Fibroblast of skin of right biceps (primary cell): ENCODE measurements at places on chromosomes 12 and 14.

GRCh38 chr14:66979101-66979974 is 209.9 kb upstream of the GARIN2 start:
- DNase-seq = peak; percentile 5

DNA sequence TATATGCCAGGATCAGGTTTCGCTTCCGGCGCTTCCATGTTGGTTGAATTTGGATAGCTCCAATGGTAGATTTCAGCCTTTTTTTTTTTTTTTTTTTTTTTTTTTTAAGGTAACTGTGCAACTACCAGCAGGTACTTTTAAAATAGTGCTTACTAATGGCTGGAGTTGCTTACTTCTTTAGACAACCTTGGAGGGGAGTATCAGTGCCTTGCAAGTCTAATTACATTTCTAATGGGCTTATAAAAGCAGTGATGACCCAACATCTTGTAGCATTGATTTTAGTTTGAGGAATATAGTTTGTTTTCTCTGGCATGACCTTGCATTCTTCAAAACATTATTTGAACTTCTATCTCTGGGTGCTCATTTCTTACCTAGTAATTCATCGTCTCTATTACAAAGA is 1.1 kb downstream of the EIF4B start:
- DNase-seq = no peak

DNA sequence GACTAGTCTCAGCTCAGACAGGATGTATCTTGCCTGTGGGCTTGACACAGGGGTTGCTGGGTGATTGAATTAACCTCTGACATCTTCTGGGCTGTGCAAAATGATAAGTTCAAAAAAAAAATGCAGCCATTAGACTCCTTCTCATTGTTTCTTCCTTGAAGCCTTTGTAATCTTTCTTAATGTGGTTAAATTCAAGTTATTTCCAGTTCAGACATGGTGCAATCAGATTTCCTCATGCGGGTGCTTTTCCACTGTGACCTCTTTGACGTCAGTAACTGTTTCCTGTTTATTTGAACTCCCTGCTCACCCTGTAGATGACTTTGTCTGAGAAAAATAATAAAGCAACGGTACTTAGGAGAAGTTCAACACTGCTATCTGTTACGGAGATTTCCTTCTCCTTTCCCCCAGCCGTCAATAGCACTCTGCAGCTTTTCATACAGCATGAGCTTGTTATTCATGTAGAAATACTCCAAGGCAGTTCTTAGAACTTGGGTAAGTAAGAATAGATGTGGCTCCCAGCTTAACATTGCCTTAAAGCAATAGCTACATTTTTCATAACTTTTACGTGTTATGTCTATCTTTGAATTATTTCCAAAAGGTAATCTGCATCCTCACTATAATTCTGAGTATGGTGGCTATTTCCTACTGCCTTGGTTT is 155.5 kb downstream of the PRKCH start:
- DNase-seq = peak; percentile 84

- DNase-seq = no peak
These were observed 30.3 kb downstream of the C14orf132 start for GRCh38 chr14:96069421-96069820.

- DNase-seq = peak; percentile 89
These were observed 36.6 kb downstream of the NID2 start for GRCh38 chr14:52032204-52032801.

- DNase-seq = no peak
These were observed 21.9 kb downstream of the YBX3 start for GRCh38 chr12:10701131-10701681.

GRCh38 chr12:86456776-86457175 is 200.6 kb upstream of the MGAT4C start:
- no peak for DNase-seq

- no peak for DNase-seq
These were observed 17.2 kb upstream of the CACNA1C start for GRCh38 chr12:2035431-2036055.

- DNase-seq = peak; percentile 28
These were observed 5.3 kb downstream of the OASL start for GRCh38 chr12:121033625-121034349.

GRCh38 chr12:31603546-31604009 is 12.6 kb upstream of the DENND5B start:
- DNase-seq = no peak

DNA sequence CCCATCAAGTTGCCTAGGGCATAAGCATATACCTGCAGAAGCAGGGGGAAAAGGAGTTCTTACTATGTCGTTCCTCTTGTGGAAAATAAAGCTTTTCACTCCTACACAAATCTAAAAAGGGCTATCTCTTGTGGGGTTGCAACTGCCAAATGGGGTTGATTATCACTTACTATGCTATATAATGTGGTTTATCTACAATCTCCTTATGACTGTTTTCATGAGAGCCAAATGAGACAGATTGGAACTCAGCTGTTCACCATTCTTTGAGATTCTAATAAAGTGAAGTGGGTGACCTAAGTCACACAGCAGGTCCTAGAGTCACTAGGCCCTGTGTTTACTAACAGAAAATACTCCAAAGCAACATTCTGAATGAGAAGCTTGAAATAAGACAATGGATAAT is 47.7 kb downstream of the CIT start:
- no peak for DNase-seq

GRCh38 chr12:97134495-97134894 is 227.4 kb downstream of the NEDD1 start:
- DNase-seq = no peak

- DNase-seq = peak; percentile 38
These were observed 36.9 kb upstream of the AP4S1 start for GRCh38 chr14:30988509-30988908.

GRCh38 chr12:66776974-66777373 is 98.1 kb upstream of the GRIP1 start:
- no peak for DNase-seq

- no peak for DNase-seq
These were observed 197.8 kb downstream of the FSCB start for GRCh38 chr14:44309331-44309730.

DNA sequence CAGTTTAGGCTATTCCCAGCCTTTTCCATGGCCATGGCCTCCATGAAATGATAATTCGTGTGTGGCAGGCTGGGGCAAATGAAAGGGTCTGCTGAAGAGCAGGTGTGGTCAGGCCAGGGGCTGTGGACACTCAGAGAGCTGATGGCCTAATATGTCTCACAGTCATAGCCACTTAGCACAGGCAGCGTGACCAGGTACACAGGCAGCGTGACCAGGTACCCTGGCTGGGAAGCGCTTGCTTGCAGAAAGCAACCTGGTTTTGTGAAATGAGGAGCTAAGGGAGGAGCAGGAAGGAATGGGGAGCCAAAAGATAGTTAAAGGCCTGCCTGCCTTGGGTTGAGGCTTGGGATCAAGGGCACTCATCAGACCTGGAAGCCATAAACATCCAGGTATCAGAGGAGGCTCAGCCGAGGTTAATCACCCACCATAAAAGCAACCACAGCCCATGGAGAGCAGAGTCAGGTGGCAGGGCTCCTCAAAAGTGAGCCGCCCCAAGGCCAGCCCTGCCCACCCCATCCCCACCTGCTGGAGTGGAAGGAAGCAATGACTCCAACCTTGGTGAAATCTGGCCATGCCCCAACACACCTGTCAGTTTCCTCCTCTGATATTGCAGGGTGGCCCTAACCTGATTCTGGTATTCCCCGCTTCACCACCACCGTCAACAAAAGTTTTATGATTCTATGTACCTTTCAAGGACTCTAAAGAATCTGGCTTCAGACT is 8.0 kb upstream of the KRT8 start:
- no peak for DNase-seq

- DNase-seq = no peak
These were observed 3.9 kb upstream of the NR2C1 start for GRCh38 chr12:95077341-95077740.

GRCh38 chr12:58368001-58368400 is 426.6 kb downstream of the ATP23 start:
- DNase-seq = peak; percentile 49
